ENCODE measurements at places on chromosomes 1 and 21.

GRCh38 chr1:115531631-115532264 lies 110.0 kb upstream of the VANGL1 start:
- no peak for DNase-seq

GRCh38 chr1:244887281-244887680 lies 22.9 kb upstream of the HNRNPU start:
- no peak for DNase-seq

GRCh38 chr1:209569455-209570207 lies 13.9 kb upstream of the CAMK1G start:
- peak; percentile 64 for DNase-seq

DNA sequence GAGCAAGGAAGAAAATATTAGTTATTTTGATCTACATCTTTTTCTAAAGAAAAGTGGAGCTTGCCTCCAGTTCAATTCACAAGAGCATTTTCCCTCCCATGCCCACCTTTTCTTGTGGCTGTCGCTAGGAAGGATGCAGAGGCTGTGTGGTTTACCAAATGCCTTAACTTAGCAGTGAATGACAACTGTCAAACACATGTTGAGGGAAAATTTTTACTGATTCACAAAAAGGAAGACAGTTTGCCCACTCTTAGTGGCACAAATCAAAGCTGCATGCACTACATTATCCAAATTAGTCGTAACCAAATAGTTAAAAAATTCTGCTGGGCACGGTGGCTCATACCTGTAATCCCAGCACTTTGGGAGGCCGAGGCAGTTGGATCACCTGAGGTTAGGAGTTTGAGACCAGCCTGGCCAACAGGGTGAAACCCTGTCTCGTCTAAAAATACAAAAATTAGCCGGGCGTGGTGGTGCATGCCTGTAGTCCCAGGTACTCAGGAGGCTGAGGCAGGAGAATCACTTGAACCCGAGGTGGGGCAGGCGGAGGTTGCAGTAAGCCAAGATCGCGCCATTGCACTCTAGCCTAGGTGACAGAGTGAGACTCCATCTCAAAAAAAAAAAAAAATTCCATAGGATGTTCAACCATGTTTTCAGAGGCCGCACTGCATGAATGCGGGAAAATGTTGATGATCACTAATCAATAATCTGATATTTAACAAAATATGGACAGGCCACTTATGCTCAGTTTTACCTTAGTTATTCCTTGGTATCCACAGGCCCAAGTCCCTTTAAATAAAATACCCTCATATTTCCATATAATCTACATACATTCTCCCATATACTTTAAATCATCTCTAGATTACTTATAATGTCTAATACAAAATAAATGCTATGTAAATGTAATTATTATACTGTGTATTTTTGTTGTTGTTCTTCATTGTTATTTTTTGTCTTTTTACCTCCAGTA lies 9.0 kb downstream of the COX20 start:
- DNase-seq: no peak

DNA sequence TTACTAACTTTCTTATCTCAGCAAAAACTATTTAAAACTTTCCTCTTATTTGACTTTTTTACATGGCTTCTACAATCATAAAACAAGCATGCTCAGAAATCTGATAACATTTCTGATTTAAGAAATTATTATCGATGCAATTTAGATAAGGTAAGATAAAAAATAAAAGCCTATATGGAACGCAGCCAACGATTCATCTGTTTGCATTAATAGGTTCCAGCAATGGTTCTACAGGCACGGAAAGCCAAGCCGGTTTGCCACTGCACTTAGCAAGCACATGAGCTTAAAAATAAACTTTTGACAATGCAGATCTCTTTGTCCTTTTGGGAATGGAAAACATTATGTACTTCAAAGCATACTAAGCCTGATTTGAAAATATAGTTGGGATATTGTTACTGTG lies 77.5 kb upstream of the KCNK2 start:
- no peak for DNase-seq

DNA sequence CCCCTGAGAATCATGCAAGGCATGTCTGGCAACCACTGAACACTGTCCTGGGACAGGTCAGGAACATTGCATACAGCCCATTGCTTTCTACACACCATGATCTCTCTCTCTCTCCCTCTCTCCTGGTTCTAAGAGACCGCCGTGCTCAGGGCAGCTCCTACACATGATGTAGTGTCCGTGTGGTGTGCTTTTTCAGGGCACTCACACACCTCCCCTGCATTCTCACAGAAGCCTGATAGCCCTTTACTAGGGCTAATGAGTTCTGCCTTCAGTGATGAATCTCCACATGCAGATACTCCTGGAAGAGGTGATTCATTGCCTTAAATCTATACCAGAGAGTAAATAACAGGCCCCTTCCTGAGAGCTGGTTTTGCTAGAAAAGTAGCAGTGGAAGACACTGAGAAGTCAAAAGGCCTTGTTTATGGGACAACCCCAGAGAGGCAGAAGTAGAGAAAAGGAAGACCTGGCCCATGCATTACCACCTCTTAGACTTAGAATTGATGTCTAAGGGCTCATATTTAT lies 7.2 kb upstream of the OLFML2B start:
- DNase-seq: no peak

GRCh38 chr1:54342288-54342687 lies 63.9 kb downstream of the SSBP3 start:
- DNase-seq: no peak

- no peak for DNase-seq
Measured at GRCh38 chr1:35915693-35916092, 15.2 kb upstream of the AGO3 start.

DNA sequence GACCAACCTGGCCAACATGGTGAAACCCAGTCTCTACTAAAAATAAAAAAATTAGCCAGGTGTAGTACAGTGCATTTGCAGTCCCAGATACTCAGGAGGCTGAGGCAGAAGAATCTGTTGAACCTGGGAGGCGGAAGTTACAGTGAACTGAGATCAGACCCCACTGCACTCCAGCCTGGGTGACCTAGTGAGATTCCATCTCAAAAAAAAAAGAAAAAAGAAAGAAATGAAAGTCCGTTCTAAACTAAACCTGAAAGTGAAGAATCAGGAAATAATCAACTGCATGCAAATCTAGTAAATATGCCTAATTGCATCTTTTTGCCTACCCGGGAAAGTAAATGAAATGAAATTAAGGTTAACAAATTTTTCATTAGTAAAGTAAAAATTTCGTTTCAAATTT lies 99.6 kb downstream of the ZZZ3 start:
- DNase-seq: no peak

- no peak for DNase-seq
Measured at GRCh38 chr1:177568622-177569021, 397.9 kb downstream of the BRINP2 start.

GRCh38 chr21:16633831-16634459 lies 878.9 kb upstream of the CXADR start:
- no peak for DNase-seq

All from GM13976 (cell line).